ENCODE measurements at places on chromosomes 1 and 21. TPM values are rescaled to one million over a fixed set of nuclear protein-coding genes. Genes with fewer than 3 reads are reported as not detected.

LCE2C gene
- not detected for total RNA-seq

UBXN10 gene
- total RNA-seq, result under 0.01 TPM

TBX19 gene
- total RNA-seq, result 0.53 TPM

LCE3B gene
- total RNA-seq, result not detected

GPR61 gene
- not detected for total RNA-seq

SLX9 gene
- total RNA-seq, result 24.7 TPM

TUT4 gene
- 15.9 TPM for total RNA-seq

All from smooth muscle cell of the coronary artery (primary cell).